ENCODE measurements at places on chromosomes 11 and 22.

DNA sequence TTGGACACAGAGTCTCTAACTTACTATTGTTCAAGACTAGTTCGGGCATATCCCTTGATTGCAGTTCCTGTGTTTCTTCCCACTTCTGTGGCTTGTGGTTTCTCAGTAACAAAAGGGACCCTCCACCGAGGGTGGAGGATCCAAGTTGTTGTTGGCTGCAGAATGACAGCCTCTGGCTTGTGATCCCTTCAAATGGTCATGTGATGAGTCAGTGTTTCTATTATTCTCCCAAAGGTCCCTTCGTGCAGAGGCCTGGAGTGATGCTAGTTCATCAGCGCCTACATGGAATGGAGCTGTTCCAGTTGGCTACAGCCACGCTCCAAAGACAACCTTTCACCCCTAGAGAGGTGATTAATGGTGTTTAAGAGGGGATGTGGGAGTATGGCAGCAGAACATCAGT is 2.6 kb upstream of the VWCE start:
- DNase-seq = peak; percentile 79

DNA sequence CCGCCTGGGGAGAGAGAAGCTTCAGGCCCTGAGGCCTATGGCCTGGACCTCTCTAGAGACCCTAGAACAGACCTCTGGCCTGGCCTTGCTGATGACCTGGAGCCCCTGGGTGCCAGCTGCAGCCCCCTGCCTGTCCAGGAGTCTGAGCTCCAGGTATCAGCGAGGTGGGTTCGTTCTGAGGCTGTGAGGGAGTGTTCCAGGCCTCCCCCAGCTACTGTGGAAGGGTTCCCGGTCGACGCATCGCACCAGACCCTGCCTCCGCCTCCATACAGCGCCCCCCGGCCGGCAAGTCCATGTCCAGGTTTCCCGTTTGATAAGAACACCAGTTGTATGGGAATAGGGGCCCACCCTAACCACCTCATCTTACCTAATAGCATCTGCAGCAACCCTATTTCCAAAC is 111.1 kb downstream of the KCNQ1 start:
- DNase-seq = no peak

GRCh38 chr11:106420048-106420665 is 342.7 kb downstream of the AASDHPPT start:
- no peak for DNase-seq

DNA sequence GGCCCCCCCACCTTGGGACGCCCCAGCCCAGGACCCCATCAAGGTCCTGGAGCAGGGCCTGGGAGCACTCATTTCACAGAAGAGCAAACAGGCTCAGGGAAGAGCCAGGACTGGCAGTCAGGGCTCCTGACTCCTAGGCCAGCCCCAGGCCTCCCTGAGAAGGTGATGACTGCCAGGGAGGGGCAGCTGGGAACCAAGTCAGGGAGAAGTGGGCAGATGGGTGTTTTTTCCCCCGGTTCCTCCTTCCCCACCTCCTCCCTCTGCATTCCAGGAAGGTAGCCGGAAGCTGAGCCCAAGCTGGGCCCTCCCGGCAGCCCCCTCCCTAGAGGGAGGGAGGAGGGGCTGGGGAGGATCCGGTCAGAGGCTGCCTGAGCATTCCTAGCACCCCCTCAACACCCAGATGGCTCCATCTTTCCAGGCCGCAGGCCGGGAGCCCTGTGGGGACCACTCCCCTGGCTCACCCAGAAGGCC is 19.6 kb downstream of the MYRF start:
- no peak for DNase-seq

- DNase-seq = no peak
These were observed 824 bp upstream of the CBX6 start for GRCh38 chr22:38872831-38873248.
